Activated CD4-positive, alpha-beta T cell treated with anti-CD3 and anti-CD28 coated beads, Interleukin-2, amount 10 ng/mL, durations not matched to agents 24 days and 14 days (primary cell): ENCODE measurements at places on chromosomes 16 and 17. TPM values are rescaled to one million over a fixed set of nuclear protein-coding genes. Genes with fewer than 3 reads are reported as not detected.

DNA sequence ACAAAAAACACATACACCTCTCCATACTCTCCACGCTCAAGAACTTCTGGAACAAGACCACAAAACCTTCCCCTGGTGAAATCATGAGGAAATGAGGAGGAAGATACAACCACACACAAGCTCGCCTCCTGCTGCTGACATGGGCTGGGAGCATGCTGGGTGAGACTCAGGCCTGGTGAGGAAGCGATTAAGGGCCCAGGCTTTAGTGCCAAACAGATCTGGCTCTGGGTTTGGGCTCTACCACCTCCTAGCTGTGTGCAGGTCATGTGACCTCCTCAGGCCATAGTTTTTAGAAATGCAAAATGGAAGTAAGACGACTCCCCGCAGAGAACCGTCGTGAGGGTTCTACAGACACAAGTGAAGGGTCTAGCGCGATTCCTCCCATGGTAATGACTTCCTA, 41.3 kb downstream of the VAC14 start:
- DNase-seq: no peak

DNA sequence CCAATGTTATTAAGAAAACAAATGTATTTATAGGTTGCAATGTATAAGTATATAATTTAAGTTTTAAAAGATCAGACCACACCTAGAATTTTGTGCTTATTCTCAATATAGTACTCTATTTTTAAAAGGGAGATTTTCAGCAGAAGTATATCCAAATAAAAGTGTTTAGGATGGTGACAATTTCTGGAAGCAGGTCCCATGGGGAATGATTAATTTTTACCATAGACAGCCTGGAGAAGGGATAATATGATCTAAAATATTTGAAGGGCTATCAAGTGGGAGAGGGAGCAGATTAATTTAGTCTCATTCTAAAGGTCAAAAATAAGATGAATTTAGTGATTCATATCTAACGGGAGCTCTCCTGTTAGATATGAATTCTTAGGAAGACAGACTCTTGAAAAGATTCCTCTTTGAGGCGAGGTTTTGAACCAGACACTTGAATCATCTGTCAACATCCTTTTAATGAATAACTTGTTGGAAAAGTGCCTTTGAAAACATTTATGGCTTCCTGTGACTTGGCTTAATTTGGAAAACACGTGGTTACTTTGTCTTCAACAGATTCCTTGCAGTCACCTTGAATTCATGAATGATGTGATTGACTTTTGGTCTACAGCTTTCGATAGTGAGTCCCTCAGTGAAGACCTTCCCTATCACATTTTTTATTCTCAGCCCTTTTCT, 29.3 kb upstream of the SMIM36 start:
- no peak for DNase-seq

The MYH10 gene
- 14.1 and 19.4 TPM in 2 replicates for total RNA-seq

DNA sequence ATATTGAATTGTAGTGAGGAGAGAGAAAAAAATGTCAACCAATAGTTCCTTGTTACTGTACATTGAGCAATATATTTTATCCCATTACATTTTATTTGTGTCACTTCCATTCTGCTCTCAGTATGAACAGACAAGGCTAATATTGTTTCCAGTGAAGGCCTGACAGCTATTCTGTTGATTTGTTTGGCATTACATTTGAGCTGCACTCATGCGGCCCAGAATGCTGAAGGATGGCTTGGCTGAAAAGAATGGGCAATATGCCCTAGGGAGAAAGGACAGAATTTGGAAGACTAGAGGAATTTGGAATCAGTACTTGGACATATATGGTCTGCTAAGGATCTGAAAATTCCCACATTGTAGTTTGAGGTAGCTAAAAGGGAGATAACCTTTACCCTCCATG, 1294.4 kb downstream of the CDH8 start:
- DNase-seq: no peak

The DERL2 gene
- total RNA-seq: 64.3 and 69.8 TPM in 2 replicates

The EXOC3L1 gene
- 0.12 TPM in 1 of 2 replicates, not detected in the other for total RNA-seq

The SLC47A1 gene
- not detected in 2 replicates for total RNA-seq

DNA sequence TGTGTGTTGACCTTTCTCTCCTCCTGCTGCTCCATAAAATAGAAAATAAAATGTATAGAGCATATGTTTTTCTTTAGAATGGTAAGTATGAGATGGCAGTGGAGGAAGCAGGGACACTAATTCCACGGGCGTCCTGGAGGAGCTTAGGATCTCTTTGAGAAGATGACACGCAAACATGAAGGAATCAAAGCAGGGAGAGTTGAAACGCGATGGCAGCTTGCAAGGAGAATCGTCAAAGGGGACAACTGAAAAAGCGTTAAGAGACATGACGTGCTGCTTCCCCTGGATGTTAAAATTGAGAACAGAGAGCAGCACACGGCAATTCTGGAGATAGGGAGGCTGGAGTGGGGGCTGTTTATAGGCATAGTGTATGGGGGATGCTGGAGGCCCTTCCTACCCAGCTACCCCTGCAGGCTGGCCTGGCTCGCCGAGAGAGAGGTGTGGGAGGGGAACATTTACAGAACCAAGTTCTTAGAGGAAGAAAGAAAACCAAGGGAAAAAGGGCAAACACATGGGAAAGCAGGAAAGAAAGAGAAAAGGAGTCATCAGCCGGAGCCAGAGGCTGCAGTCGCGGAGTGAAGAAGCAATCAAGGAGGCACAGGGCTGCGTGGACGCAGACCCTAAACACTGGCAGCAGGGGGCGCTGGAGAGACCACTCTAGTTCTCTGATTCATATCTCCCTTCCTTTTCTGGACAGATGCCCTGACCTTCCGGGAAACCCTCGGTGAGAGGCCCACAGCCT, 55.8 kb downstream of the MYH13 start:
- peak; percentile 74 for DNase-seq

The MYH8 gene
- total RNA-seq: not detected in 2 replicates

The PITPNC1 gene
- 18.7 and 22.3 TPM in 2 replicates for total RNA-seq

DNA sequence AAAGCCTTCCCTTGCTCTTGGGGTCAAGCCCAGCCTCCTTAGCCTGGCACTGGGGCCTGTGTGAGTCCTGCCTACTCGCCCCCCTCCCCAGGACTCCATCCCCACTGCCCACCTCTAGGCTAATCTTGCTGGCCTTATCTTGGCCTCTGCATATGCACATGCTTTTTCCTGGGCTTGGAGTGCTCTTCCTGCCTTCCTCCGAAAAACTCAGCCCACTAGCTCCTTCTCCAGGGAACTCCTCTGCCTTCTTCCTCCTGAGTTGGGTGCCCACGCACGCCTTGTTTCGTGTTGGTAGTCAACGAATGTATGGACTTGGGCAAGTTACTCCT, 16.5 kb downstream of the TBX2 start:
- DNase-seq: peak; percentile 55

GRCh38 chr17:75734674-75735294, 13.5 kb downstream of the ITGB4 start:
- no peak for DNase-seq

DNA sequence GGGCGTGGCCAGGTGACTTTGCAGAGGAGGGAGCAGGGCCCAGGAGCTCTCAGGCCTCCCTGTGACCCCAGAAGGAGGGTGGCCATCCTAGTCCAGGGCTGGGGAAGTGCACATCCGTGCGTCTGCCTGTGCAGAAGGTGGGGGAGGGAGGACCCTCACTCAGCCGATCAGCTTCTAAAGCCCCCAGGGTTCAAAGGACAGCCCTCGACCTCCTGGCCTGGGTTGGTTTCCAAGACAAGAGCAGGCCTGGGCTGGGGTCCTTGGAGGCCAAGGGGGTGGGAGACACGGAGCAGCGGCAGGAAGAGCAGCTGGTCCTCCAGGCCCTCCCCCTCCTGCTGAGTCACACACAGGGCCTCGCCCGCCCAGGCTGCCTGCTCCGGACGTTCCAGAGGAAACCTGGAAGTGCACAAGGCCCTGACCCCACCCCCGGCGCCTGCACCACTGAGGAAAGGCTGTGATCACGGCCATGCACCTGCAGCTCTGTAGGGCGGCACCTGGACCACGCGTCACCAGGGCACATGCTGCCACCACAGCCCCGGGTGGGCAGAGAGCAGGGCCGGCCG, 67.1 kb upstream of the ZNF469 start:
- no peak for DNase-seq

DNA sequence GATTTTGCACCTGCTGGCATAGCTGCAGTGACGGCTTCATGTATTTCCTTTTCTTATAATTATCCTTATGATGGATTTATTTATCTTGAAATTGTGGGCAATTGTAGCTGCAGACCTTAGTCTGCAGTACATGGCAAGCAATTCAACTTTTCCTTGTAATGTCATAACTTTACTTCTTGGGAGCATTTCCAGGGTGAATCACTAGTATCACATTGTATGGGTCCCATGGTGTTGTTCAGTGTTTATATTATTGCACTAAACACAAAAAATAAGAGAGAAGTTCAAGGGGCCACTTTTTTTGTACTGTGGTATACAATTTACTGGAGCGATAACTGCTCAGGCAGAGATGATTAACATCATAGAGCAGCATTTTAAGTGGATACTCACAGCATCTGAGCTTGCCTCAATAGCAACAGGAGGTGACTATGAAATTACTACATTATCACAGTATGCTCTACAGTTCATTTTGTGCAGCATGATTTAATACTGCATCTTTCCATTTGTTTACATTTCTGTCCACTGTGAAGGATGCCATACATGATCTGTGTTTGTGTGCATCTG, 169.5 kb downstream of the STX8 start:
- no peak for DNase-seq

- no peak for DNase-seq
Observed at GRCh38 chr16:52494145-52494544, 52.8 kb downstream of the TOX3 start.

The GSDMA gene
- 0.69 and 0.84 TPM in 2 replicates for total RNA-seq

DNA sequence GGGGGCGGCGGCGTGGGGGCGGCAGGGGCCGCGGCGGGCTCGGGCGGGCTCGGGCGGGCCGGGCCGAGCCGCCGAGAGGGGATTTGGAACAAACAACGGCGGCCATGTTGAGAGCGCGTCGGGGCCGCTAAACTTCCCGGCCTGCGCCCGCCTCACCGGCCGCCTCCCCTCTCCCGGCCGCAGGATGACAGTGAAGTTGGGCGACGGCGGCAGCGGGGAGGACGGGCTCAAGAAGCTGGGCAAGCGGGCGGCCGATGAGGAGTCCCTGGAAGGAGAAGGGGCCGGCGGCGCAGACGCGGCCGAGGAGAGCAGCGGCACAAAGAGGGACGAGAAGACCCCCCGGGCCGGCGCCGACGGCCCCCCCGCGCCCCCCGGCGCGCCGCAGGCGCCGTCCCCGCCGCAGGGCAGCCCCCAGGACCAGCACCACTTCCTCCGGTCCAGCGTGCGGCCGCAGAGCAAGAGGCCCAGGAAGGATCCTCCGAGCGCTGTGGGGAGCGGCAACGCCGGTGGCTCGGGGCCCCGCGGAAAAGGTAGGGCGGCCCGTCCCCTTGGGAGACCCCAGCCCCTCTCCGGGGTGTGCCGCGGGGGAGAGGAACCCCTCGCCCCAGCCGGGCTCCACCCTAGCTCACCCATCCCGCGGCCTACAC, 2.4 kb downstream of the CRAMP1 start:
- peak; percentile 79 for DNase-seq

GRCh38 chr16:89550421-89551007, 10.0 kb upstream of the RPL13 start:
- DNase-seq: no peak

The UNC13D gene
- total RNA-seq: 158 and 161 TPM in 2 replicates

The TM4SF5 gene
- total RNA-seq: not detected in 2 replicates

DNA sequence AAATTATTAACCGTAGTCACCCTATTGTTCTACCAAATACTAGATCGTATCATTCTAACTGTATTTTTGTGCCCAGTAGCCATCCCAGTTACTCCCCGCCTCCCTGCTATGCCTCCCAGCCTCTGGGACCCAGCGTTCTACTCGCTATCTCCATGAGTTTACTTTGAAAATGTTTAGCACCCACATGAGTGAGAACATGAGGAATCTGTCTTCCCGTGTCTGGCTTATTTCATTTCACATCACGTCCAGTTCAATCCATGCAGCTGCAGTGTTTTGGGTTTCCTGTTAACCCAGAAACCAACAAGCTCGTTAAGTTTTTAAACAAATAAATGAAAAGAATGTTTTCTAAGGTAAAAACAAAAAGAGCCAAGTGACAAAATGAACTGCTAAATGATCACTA, 82.1 kb downstream of the VPS53 start:
- no peak for DNase-seq

- DNase-seq: no peak
Observed at GRCh38 chr17:43640491-43641252, 21.1 kb downstream of the MEOX1 start.

DNA sequence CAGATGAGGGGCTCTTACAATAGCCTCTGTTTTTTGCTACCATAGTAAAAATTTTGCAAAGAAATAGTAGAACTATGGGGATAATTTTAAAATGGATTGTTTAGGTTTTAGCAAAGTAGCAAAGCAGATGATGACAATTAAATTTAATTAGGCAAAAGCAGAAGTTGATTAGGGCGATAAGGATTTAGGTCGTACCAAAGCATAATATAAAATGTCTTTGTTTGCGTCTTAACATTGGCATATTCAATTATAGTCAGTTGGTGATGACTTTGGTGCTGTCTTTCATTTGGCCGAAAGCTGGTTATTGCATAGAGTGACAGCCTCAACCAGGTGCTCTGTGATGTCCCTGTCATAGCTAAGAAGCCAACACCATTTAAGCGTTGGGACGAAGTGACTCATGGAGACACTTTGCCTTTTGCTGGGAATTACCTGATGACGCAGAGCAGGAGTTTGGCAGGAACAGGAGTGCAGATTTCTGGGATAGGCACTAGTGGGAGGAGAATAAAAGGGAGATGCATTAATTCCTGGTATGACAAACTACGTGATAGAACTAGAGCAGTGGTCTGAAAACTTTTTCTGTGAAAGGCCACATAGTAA, 38.3 kb downstream of the MAP2K6 start:
- DNase-seq: no peak

The PSKH1 gene
- total RNA-seq: 14.4 and 16.3 TPM in 2 replicates

DNA sequence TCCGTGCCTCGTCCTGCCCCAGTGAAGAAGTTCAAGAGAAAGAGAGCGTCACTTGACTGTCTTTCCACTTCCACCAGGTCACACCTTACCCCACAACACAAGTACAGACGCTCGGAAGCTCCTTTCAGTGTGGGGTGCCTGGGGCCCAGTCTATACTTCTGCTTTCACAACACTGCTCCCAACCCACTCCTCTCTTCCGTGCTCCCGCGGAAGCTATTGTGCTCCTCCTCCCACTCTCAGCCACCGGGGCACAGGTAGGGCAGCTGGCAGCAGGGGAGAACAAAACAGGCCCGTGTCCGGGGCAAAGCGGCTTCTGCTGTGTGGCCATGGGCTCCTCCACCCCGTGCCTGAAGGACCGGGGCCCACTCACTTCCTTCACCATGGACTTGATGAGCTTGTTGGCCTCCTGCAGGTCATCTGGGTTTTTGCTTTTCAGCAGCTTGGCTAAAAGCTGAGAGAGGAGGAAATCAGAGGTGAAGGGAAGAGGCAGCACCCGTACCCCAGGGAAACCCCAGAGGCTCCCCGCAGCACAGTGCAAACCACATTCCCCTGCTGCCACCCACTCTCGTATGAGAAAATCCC, 18.9 kb downstream of the GGA3 start:
- peak; percentile 68 for DNase-seq
